ENCODE measurements at places on chromosomes 7 and 10.

DNA sequence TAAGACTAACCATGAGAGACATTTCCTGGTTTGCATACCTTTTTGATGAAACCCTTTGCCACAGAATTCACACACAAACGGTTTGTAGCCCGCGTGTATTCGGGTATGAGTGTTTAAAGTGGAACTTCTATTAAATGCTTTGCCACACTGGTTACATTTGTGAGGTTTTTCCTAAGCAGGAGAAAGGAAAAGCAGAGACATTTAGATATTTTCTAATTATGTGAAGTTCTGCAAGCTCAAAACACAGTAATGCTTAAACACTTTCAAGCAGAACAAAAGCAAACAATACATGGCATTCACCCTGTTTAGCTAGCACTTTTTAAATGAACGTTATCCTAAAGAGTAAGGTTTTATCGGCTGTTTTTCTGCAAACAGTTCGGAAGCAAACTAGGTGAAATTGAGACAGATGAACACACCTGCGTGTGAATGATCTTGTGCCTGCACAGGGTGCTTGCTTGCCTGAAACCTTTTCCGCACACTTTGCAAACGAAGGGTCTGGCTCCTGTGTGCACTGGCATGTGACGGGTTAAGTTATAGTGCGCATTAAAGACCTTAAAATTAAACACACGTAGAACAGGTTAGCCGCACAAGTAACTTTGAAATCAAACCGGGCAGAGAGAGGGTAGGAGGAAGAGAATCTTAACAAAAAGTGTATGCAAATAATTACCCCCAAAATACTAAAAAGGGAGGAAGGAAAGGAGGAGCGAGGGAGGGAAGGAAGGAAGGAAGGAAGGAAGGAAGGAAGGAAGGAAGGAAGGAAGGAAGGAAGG is 1.6 kb downstream of the FEZF1 start:
- DNase-seq, result no peak

- DNase-seq, result no peak
Observed at GRCh38 chr7:113561446-113561845, 357.4 kb downstream of the PPP1R3A start.

DNA sequence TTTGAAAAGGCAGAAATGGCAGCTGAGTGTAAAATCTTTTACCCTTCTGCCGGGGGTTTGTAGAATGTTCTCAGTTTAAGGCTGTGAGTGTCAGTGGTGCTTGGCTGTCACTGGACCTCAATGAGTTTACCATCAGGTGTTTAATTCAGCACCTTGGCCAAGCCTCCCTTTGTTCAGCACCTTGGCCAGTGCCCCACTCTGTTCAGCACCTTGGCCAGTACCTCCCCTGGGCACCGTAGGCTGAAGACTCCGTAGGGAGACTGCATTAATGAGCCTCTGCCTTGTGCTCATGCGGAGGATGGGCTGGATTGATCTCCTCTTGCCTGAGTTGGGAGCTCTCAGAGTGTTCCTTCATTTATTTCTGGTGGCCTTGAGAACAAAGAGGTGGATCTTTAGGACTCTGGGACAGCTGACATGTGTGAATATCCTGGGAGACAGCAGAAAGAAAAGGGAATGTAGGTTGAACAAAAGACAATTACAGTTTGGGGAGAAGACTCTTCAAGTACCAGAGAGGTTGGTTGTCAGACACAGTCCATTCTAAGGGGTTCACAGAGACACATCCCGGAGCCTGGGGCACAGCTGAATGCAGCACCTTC is 1.6 kb downstream of the FAM24A start:
- DNase-seq, result no peak

DNA sequence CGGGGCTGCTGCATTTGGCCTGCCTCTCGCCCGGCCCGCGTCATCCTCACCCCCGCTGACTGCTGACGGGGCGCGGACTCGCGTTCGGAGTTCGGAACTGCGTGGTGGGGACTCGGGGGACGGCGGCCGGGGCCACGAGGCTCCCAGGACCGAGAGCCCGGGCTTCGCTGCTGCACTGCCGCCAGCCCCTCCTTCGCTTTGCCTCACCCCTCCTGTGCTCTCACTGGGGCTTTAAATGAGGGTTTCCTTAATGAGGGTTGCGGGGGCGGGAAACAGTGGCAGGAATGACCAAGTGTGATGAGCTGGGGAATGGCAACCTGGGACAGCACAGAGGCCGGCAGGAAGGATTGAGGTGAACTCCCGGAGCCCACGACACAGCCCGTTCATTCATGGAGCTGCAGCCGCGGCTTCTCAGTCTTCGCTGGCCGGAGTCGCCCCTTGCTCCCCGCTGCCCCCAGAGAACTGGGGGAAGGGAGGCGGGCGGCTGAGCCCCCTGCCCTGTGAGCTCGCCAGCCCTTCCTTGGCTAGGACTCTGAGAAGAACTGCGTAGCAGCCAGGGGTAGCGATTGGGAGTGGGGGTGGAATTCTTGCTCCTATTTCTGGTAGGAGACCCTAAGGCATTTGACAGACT is 1.5 kb upstream of the LRRC4 start:
- no peak for DNase-seq

DNA sequence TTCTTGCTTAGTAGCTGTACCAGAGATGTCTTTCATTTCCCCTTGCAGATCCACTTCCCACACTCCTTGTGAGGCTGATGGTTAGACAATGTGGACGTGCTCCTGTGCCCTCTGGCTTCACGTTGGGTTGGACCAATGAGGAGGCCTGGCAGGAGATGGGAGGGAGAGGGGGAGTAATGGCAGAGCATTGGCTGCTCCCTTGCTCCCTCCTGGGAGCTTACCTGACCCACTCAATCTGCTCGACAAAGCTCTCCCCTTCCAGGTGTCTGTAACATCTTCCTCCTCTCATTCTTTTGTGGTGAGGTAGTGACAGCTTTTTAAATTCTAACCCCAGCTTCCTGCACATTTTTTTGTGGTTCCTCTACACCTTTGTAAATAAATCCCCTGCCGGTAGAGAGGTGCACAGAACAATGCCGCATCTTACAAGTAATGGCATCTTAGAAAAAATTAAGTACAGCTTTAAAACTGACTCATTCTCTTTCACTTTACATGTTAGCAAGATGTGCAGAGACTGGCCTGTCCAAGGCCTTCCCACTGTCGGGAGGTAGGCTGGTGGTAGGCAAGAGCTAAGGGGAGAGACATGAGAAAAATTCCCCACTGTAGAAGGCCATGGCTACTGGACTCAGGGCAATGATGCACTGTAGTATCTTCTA is 134.3 kb downstream of the HTR7 start:
- DNase-seq, result no peak

DNA sequence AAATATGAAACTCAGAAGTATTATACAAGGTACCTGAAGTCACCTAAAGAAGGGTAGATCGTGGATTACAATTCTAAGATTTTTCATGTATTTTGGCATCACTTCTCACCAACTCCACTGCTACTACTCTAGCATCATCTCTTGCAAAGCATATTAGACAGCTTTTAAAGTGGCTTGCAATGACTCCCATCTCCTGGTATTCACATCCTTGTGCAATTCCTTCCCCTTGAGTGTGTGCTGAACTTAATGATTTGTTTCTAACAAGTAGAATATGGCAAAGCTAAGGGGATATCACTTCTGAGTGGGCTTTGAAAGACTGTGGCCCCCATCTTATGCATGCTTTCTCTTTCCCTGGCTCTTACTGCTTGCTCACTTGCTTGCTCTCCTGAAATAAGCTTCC is 280.2 kb downstream of the SNX13 start:
- DNase-seq, result no peak

DNA sequence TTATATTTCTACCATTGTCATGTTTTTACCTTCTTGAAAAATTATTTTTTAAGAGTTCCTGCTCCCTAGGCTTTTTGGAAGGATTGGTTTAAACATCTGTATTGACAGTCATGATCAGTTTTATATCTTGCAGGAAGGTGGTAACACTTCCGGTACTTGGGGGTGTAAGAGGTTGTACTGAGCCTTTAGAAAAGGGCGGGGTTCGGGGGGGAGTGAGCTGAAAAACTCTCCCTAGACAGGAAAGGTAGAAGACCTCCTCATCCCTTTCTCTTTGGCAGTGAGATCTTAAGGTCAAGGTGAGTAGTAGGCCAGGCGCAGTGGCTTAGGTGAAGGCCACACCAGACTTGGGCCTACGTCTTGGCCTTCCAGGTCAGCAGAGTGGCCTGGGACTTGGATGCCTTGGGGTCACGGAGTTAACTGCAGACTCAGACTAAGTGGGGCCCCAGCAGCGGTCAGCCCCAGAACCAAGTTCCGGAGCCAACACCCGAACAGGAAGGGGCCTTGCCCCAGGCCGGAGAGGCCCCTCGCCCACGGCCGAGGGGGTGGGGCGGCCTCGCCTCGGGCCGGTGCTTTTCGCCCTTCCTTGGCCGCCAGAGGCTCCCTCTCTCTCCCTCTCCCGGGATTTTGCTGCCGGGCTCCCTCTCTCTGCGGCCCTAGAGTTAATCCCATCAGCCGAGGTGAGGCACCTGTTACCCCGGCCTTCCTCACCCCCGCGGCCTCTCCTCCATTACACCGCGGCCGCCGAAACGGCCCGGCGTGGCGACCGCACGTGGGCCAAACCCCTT is at the start of gene PPP1R9A:
PPP1R9A (plus strand) TSS at position 569 of the 785 bp plus-strand sequence. CDS start 2,520 bp downstream, outside the sequence.
- DNase-seq, result no peak

GRCh38 chr7:88316456-88316855 is 9.8 kb upstream of the STEAP4 start:
- no peak for DNase-seq

- no peak for DNase-seq
Observed at GRCh38 chr10:131857156-131858117, 43.4 kb upstream of the PPP2R2D start.

GRCh38 chr10:73251683-73252444 is 580 bp downstream of the MRPS16 start:
- no peak for DNase-seq

DNA sequence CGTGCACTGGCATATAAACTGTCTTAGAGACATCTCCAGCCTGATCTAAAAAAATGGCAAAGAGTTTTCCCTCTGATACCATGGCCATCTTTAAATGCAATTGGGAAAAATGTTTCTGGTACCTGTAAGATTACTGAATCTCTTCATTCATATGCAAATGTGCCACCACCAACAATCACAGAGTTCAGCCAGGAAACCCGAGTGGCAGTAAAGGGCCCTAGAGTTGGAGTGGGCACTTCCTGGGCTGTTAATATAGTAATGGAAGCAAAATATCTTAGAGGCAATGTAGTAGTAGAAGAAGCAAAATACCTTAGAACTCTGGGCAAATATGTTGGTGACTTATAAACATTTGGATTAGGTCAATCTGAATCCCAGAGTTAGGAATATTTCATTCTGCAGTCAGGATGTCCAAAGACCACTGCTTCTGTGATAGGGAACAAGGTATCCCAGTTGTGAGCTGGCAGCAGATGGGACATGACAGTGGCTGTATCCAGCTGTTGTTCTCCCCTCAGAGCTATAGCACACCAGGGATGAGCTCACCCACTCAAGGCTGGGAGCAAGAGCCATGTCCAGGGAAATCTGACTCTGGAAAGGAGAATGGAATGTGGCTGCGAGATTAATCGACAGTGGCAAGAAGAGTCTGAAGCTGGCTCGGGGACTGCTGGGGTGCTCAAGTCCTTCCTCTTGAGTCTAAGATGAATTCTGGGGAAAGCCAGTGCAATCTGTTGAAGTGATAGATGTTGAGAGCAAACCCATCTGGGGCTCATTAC is 332.1 kb downstream of the PHTF2 start:
- DNase-seq, result no peak

DNA sequence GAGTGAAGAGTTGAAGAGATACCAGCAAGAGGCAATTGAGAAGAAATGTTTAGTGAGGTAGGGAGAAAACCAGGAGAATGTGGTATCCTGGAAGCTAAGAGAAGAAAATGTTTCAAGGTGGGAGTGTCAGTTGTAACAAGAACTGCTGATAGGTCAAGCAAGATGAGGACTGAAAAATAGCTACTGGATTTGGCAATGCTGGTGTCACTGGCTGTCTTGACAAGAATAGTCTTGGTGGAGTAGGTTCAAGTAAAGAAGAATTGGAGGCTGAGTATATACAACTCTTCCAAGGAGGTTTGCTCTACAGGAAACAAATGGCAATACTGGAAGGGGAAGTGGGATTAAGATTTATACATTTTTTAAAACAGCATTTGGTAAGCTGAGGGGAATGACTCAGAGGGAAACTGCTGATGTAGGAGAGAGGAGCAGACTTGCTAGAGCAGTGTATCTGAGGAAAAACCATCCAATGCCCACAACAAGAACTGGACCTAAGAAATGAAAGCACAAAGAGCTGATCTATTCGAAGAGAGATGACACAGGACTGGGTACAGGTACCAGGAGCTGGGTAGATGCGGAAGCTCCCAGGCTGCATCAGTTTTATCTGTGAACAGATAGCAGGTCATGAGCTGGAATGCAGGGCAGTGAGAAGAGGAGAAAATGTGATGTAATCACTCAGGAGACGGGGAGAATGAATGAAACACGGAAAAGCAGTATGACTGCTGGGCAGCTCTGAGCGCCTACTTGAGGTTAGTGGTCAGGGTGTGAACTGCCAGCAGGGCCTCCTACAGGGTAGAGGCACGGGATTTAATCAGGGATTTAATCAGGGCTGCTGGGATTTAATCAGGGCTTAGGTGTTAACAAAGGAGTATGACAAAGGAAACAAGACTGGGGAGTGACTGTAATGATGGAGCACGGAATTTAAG is 34.5 kb downstream of the FAM25A start:
- no peak for DNase-seq

- DNase-seq, result no peak
Observed at GRCh38 chr7:74068378-74069085, 15.1 kb upstream of the LIMK1 start.

- DNase-seq, result no peak
Observed at GRCh38 chr10:81564143-81564542, 310.9 kb upstream of the NRG3 start.

DNA sequence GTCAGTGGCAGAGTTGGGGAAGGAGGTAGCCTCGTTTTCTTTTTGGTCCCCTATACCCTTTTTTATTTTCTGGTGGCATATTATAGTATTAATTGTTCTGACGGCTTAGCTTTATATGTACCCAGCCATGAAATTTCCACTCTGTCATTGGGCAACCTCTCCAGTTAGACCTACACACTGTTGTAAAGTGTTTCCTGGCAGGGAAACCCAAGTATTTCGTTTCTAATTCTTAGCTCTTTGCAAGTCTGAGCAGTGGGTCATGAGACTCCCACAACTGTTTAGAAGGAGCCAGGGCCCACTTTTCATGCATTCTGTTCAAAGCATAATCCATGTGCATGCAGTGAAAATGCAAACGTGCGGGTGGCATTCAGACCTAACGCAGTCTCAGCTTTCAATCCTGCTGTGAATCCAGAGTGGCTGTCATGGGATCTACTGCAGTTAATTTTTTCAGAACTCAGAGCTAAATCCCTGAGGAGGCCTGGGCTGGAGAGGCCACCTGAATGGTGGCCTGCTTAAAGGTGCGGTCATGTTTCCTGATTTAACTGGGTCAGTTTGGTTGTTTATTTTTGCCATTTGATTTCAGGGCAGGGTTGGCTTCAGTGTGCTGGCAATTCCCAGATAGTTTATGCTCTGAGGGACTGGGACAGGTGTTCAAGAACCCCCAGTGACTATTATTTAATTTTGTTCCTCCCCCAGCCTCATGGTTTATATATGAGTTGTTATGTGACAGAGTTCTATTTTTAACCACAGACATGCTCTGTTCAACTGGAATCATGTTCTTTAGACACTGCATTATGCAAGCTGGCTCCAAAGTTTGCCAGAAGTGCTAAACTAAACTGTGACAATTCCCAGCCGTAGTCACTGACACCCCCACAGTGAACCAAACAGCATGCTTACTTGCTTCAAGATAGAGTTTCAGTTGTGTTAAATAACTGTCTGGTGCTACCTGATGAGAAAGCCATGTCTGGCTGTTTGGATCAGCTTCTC is 27.4 kb upstream of the SYPL1 start:
- DNase-seq, result no peak

- DNase-seq, result no peak
Observed at GRCh38 chr10:92387289-92387940, 96.4 kb downstream of the MARCHF5 start.
